SK-MEL-5 (cell line): ENCODE measurements at places on chromosomes 12 and 14.

DNA sequence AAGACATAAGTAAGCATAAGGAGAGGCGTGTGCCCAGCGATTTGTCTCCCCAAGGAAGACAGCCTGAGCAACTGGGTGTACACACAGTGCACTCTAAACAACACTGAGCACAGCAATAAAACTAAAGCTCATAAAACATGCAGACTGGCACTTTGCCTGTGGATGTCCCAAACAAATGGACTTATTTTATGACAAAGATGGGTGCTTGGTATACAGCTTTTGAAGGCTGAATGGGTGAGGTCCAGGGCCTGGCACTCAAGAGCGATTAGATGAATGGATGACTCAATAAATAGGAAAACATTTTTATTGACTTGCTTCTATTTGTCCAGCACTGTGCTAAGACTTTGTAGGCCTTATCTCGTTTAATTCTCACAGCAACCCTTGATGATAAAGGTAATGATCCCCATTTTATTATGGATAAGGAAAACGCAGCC is 28.5 kb downstream of the LGMN start:
- DNase-seq: no peak

DNA sequence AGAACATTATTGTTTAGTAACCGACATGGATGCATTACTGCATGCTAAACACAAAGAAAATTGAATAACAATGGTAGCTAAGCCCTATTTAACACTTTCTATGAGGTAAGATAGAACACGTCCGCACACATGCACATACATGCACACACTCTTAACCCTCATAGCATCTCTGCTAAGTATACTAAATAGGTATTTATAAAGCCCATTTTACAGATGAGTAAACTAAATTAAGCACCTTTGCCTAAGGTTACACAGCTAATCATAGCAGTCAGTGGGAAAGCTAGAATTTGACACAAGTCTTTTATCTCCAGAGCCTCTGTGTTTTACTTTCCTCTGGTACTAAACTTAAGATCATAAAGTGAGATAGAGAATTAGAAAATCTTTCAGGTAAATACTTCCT is 435.0 kb downstream of the EGLN3 start:
- no peak for DNase-seq

DNA sequence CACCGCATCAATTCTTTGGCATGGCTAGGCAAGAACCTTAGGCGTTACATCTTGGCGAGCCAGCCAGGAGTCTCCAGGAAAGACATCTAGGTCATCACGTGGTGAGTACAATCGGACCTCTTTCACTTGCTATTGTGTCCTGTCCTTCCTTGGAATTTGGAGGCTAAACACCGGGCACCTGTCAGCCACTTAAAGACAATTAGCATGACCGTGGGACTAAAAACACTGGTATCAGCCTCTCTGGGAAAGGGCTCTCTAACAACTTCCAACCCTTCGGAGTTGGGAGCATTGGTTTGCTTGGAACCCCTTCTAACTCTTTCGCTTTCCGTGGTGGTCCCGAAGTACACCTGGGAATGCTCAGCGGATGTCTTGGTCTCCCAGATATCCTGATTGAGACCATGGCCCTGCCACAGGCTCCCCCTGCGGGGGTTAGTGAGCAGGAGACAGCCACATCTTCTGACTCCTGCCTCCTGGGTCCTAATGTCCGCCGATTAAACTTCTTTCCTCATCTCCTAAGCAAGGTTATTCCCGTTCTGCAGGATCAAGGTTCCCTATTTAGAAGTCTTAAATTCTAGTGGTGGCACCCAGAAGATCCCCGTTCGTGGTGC is 971.7 kb downstream of the FSCB start:
- DNase-seq: no peak

- no peak for DNase-seq
Measured at GRCh38 chr12:113087193-113087592, 30.7 kb downstream of the DTX1 start.

- DNase-seq: peak; percentile 90
Measured at GRCh38 chr12:64998371-64999147, 122.5 kb downstream of the WIF1 start.

GRCh38 chr14:77032844-77033621 is 4.5 kb upstream of the IRF2BPL start:
- peak; percentile 93 for DNase-seq

GRCh38 chr12:81211306-81211705 is 133.4 kb downstream of the ACSS3 start:
- DNase-seq: no peak

- no peak for DNase-seq
Measured at GRCh38 chr12:47987411-47988072, 16.7 kb downstream of the COL2A1 start.

- DNase-seq: no peak
Measured at GRCh38 chr12:22609501-22609900, 15.5 kb upstream of the ETNK1 start.

DNA sequence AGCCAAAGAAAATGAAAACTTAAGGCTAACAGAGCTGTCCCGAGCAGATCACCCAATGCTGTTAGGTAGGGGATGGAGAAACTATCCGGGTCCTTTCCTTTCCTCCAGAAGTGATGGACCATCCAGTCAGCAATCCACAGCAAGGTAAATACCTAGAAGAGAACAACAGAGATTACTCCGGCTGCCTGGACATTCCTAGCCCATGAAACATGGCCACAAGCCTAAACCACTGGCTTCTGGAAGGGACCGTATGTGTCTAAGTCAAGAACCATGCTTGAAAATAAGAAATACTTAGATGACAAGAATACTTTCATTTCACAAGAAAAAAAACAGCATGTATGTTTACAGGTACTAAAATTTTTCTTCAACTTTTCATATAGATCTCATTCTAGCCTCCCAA is 152.9 kb downstream of the SLC41A2 start:
- DNase-seq: no peak

DNA sequence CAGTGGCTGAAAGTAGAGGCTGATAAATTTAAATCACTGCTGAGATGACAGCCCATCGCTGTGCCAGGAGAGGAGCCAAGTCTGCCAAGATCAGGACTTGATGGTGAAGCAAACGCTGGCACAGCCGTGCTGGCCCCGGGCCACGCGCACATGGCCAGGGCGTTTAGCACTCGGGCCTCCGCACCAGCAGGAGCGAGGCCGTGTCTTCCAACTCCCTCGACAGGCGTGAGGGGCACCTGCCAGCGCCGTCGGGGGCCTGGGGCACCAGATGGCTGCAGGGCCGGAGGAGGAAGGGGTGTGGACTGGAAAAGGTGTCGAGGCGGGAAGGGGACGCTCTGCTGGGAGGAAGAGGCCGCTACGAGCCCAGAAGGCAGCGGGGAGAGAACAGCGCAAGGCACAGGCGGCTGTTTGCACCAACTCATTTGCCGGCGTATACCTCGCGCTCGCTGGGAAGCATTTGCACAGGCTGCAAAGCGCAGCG is 29.5 kb downstream of the RIMBP2 start:
- DNase-seq: no peak

DNA sequence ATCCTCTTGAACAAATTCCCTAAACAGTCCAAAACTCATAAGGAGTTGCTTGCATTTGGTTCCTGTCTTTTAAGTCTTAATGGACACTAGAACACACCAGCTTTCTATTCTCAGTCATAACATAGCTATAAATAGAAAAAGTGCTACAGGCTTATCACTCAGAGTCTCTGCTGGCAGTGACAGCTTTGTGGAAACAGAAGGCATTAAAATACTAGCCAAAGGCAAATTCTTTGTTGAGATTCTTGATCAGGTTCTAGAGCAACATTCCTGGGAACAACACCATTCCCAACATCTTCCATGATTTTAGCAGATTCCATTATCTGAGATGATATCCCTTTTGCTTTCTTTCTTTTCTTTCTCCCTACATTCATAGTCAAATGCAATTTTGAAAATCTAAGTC is 207.7 kb upstream of the PLEKHG7 start:
- DNase-seq: no peak

DNA sequence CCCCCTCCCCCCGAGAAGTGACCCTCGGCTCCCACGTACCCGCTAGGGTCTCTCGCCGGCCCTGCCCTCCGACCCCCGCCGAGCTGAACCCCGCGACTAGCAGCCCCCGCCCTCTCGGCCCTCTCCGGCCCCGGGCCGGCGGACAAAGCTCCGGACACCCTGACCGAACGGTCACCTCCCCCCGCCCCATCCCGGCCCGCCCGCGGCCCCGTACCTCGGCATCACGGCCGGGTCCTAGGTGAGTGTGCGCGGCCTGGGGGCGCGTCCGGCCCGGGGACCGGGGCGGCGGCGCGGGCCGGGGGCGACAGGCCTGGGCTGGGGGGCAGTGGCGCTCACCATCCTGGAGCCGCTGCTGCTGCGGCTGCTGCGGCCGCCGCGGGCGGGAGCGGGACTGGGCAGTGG is at the start of gene FIGNL2:
TSS of gene FIGNL2 (minus strand) at position 393 of the 402 bp plus-strand sequence. CDS start 26,305 bp downstream, outside the sequence.
- DNase-seq: no peak

GRCh38 chr12:125786143-125786542 is 720.9 kb downstream of the AACS start:
- DNase-seq: no peak

- no peak for DNase-seq
Measured at GRCh38 chr12:52037248-52037861, 13.9 kb upstream of the NR4A1 start.

DNA sequence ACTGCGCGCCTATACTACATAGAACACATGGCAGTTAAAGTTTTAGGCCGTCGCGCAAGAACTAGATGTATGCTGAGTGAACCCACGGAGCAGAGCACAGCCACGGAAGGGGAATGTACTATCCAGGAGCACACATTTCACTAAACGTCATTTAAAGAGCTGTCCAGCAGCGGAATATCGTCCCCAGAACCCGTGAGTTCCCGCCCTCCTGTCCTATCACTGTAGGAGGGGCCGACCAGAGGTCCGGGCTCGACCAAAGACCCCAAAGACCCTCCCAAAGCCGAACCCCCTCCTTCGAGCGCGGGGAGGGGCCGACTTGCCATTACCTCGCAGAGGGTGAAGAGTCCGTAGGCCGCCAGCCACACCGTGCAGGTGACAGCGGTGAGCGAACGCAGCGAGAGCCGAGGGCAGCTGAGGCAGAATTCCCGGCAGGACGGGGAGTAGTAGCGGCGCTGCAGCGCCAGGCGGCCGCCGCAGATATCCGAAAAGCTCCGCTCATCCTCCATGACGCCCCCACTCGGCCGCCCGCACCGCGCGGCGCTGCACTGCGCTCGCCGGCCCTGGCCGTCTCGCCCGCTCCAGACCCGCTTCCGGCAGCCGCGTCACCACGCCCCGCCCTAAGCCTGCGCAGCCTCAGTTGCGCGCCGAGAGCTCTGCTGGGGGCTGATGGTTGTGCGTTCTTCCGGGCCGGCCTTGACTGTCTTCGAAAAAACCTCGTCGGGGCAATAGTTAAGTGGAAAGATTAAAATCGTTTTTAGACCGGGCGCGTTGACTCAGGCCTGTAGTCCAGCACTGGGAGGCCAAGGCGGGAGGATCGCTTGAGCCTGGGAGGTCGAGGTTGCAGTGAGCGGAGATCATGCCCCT is at the start of gene PIGH:
TSS of gene PIGH (minus strand) at position 571 of the 864 bp plus-strand sequence. CDS start at position 506, 65 bp downstream.
- DNase-seq: peak; percentile 87

- peak; percentile 55 for DNase-seq
Measured at GRCh38 chr12:46664761-46665287, 161.0 kb downstream of the SLC38A4 start.

GRCh38 chr12:104964167-104964855 is 6.2 kb upstream of the SLC41A2 start:
- no peak for DNase-seq

GRCh38 chr12:69519871-69520270 is 49.7 kb downstream of the FRS2 start:
- DNase-seq: no peak

GRCh38 chr14:83483063-83483462 is 1949.4 kb upstream of the SEL1L start:
- DNase-seq: no peak

GRCh38 chr12:96060041-96060440 is 24.7 kb upstream of the LTA4H start:
- no peak for DNase-seq

DNA sequence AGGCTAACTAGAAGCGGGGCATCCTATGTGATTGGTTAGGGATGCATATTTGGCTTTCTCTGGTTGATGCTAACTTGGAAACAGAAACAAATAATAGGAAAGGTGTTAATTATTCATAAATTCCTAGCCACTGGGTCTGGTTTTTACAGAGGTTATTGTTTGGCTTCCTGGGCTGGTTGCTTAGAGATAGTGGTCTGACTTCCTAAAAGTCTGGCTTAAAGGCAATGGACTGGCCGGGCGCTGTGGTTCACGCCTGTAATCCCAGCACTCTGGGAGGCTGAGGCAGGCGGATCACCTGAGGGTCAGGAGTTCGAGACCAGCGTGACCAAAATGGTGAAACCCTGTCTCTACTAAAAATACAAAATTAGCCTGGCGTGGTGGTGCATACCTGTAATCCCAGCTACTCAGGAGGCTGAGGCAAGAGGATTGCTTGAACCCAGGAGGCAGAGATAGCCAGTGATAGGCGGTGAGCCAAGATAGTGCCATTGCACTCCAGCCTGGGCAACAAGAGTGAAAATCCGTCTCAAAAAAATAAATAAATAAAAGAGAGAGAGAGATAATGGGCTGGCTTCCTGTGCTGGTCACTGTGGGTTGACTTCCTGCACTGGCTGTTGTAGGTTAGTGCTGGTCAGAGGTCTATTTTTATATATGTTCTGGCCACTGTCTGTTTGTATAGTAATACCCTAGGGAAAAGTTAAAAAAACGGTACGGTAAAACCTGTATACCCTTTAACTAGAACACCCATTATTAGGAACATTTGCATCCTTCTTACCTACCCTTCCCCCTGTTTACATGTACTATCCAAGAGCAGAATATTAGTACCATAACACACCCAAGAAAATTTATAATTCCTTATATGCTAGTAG is 24.1 kb downstream of the OR6S1 start:
- DNase-seq: no peak

DNA sequence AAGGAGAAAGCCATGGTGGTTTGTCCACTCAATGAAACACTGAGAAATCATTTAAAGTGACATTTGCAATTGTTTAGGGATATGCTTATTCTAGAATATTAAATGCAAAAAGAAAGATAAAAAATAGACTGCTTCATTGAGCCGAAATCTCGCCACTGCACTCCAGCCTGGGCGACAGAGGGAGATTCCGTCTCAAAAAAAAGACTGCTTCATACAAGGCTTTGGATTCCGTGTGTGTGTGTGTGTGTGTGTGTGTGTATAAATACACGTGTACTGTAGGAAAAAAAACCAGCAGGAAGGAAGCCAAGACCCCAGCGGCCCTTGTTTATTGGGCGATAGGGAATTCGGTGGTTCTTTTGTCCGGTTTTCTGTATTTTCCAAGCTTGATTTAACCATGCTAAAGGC is 3.2 kb upstream of the ZNF839 start:
- DNase-seq: peak; percentile 74

DNA sequence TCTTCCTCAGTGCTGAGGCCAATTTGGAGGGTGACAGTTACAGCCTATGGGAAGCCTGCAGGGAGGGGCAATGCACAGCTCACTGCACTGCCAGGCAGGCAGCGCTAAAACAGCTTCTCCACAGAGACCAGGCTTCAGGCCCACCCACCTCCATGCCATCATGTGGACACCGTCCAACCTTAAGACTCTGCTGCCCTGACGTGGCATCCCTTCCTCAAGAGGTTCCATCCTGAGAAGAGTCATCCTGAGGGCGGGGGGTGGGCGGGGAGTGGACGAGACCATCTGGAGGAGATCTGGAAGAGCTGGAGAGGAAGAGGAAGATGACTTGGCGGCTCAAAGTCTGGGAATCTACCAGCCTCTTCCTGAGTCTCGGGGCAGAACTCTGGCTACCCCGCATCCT is 8.4 kb upstream of the ACVRL1 start:
- no peak for DNase-seq

GRCh38 chr14:95471476-95471875 is 45.0 kb downstream of the SYNE3 start:
- DNase-seq: no peak
